Activated T-cell treated with anti-CD3 and anti-CD28 coated beads, Interleukin-2, amount 50 U/mL, for 72 hours (primary cell): ENCODE measurements at places on chromosomes 1 and 21. TPM values are rescaled to one million over a fixed set of nuclear protein-coding genes. Genes with fewer than 3 reads are reported as not detected.

DNA sequence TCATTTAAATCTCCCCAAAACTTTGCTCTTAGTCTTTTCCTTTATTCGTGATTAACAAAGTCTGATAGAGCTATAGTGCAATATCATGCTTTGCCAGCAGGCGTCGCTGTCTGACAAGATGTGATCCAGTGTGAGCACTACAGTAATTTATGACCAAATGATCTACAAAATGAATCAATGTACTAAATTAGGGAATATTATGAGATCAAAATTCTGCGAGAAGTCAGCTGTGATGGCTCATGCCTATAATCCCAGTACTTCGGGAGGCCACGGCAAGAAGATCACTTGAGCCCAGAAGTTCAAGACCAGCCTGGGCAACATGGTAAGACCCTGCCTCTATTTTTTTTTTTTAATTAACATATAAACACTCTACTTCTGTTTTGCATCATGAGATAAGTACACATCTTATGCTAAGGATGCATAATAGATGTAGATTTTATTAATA lies 3.6 kb upstream of the SPSB1 start:
- peak; percentile 85 for DNase-seq

DNA sequence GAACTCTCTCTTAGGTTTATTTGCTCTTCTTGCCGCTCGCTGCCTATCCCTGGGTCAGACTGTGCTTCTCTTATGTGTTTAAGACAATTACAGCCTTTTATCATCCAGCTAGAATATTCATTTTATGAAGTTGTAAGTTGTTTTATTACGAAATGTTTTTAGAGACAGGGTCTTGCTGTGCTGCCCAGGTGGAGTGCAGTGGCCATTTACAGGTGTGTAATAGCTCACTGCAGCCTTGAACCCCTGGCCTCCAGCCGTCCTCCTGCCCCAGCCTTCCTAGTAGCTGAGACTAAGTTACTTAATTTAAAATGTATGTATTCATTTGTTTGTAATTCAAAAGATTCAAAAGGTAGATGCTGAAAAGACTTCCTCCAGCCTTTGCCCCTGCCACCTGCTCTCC lies 99.0 kb upstream of the KIF26B start:
- no peak for DNase-seq

- DNase-seq = no peak
These were observed 840.7 kb upstream of the ADAMTS5 start for GRCh38 chr21:27807596-27807995.

DNA sequence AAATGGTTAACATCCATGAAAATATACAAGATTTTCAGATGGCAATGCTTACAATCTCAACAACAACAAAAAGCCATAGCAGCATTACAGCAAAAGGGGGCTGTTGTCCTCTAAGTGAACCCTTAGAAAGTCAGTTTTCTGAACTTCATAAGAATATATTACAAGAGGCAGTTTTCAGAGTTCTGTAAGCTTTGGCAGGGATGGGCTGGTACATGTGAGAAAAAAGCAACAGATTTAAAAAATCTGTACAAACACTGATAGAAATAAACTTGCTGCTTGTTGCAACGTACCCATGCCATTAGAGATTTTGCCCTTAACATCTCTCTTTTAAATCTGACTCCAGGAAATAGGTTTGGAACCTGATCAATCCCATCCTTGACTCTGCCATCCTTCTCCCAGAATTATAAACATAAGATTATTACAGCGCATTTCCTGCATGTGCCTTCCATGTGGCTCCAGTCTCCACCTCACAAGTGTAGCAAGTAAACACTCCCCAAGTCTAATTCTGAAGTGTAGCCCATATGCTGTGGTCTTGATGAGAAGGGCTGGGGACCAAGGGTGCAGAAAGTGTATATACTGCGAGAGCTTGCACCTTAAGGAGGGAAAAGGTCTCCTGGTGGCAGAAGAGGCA lies 101.4 kb upstream of the TSPAN2 start:
- DNase-seq = no peak

Gene FAM89A
- 17.1 TPM for total RNA-seq

Gene C1orf105
- not detected for total RNA-seq

GRCh38 chr1:234620272-234621126 lies 10.5 kb upstream of the IRF2BP2 start:
- no peak for DNase-seq

Gene SELP
- total RNA-seq = 1.6 TPM

- no peak for DNase-seq
These were observed 29.5 kb upstream of the HNRNPU start for GRCh38 chr1:244893836-244894235.

Gene C4BPA
- total RNA-seq = not detected
